ENCODE measurements at places on chromosomes 1 and 21.

DNA sequence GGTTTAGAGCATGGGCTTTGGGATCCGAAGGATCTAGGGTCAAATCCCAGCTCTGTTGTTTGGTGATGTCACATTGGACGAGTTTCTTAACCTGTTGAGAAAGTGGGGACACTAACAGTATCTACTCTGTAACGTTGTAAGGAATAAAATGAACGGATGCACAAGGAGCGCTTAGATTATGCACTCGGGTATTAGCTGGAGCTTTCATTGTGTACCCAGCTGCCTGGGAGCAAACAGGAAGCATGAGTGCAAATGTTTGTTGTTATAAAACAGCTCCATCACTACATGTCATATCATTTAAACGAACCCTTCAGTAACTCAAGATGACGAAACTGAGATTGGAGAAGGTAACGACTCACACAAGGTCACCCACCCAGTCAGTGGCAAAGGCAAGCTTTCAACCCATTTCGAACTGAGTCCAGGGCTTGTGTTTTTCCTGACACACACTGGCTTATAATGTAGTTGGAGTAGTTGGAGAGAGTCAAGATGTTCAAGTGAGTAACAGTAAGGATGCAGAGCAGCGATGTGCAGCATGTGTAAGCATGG is 16.2 kb upstream of the SLC6A17 start:
- DNase-seq = peak; percentile 49

DNA sequence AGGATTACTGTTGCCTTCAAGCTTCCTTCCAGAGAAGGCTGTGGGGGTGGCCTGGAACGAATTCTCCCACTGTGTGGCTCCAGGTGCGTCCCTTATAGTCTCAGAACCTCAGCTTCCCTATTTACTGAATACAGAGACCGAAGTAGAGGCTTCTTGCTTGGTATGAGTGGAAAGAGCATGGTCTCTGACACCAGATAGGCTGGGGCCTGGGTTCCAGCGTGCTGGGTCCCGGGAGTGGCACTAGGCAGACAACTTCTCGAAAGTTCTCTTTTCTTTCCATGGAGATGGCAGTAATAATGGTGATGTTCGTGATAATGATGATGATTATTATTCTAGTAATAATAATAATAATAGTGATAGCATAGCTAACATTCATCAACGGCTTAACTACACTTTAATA is 161.7 kb downstream of the PTPRU start:
- no peak for DNase-seq

GRCh38 chr1:228318823-228319241 is 87.8 kb downstream of the TRIM11 start:
- DNase-seq = no peak

DNA sequence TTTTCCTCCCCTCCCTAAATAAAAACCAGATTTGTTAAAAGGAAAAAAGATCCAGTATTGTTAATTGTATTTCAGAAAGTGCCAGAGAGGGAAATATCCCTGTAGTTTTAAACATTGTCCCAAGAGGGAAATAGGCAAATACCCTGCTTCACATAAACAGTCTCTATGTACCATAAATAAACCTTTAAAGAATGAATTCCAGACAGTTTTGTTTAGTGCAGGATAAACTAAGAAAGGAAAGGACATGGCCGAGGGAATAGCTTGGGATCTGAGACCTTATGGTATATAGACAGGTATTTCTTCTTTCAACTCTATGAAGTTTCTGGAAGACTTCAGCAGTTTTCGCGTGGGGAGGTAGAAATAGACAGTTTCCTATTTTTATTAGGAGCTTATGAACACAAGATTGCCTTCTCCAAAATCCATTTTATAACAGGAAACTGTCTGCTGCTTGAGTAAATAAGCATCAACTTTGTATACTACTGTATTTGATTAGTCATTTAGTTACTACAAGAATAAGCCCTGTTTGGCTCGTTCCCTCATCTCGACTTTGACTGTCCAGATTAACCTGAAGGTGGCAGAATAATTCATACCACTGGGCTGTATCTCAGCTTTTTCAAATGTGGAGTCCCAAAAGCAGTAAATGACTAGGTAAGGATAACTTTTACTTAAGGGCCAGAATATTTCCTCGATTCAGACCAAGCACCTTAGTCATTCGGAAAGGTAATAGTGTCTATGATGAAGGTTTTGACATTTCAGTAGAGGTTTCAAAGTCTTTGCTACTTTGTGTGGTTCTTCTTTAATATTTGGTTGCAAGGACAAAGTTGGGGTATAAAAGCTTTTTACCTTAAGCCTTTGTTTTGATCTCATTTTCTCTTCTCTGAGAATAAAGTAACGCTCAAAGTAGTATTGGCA is 177.5 kb downstream of the VPS13D start:
- no peak for DNase-seq

- DNase-seq = no peak
Observed at GRCh38 chr1:212951947-212952640, 1.8 kb downstream of the VASH2 start.

- DNase-seq = no peak
Observed at GRCh38 chr1:175793617-175794016, 50.2 kb upstream of the TNR start.

DNA sequence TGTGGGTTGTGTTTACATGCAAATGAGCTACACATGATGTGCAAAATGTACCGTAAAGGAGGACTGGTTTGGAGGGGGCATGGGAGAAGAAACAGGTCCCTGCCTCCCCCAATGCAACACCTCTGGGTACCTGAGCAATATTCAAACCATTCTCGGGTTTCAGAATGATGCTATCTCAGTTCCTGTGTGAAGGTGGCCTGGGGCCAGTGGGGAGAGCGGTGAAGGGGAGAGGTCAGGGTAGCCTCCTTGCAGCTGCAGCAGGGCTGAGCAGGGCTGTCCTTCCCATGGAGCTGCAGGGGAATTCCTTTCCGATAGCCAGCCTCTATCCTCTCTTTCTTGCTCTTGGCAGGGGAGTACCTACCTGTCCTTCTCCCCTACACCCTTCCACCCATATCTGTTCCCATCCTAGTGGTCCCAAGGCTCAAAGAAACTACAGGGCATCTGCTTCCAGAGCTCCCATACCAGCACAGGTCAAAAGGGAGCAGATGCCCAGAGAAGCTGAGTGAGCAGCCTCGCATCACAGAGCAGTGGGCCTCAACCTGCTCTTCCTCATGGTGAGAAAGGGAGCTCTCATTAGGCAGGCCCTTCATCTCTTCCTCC is 11.9 kb downstream of the MEF2D start:
- DNase-seq = no peak

DNA sequence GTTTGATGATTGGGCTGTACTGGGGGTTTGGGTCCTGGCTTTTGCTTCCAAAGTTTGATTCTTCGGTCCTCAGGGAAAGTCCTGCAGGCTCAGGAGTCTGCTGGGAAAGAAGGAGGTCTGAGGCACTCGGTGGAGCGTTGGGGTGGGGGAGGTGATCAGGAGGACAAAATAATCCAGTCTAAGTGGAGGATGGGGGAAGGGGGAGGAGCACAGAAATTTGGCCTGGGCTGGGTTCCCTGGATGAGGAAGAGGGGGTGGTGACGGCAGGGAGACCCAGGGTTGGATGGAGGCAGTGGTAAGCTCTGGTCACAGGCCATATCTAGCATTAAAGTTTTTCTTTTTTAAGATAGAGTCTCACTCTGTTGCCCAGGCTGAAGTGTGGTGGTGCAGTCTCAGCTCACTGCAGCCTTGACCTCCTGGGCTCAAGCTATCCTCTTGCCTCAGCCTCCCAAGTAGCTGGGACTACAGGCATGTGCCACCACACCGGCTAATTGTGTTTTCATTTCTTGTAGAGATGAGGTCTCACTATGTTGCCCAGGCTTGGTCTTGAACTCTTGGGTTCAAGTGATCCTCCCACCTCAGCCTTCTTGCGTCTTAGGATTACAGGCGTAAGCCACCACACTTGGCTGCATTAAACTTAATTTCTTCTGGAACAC is 6.8 kb downstream of the SH2D2A start:
- no peak for DNase-seq

DNA sequence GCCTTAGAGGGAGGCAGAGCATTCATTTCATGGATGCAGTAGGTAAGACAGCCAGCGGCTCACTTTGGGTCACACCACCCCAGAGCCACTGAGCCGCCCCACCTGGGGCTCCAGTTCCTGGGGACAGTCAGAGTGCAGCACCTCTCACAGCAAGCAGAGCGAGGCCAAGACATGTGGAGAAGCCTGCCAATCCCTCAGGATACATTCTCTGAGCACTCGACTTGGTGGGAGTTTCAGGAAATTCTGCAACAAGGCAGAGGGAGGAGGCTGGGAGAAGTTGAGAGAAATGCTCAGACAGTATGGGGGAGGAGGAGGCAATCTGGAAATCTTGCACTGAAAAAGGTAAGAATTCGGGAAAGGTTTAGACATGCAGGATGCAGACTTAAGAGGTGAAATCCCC is 60.8 kb upstream of the WLS start:
- no peak for DNase-seq

DNA sequence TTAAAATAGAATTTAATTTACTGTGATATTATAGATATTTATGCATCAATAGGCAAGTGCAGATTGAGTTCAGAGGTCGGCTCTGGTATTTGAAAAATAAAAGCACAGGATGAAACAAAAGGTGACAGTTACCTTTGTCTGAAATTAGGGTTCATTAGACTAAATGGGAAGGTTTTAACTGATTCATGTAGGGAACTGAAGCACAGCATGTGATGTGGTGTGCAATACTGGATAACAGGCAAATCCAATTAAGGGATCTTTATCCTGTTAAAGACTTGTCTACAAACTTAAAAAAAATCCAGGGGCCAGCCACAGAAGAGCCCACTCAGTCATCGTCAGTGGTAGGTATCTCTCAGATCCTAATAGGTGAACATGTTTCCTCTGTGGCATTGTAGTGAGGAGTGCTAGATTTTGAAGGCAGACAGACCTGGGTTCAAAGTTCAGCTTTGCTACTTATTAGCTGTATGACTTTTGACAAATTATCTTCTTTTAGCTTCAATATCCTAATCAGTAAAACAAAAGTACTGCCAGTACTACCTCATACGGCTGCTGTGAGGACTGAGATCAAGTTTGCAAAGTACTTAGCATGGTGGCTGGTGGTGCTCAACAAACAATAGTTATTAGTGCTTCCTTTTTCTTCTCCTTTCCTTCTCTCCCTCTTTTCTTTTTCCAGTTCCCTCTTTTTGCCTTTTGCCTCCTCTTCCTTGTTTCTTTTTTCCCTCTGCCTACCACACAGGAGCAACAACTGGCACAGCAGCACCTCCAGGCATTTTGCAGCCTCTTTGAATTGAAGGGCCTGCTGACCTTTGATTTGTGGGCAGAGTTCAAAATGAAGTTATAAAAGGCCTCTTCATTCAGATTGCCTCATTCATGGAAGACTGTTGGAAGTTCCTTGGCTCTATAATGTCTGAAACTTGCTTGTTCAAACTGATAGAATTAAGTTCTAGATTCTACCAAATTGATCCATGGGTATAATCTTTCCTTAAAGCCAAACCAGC is 44.9 kb upstream of the FOXD3 start:
- DNase-seq = no peak

DNA sequence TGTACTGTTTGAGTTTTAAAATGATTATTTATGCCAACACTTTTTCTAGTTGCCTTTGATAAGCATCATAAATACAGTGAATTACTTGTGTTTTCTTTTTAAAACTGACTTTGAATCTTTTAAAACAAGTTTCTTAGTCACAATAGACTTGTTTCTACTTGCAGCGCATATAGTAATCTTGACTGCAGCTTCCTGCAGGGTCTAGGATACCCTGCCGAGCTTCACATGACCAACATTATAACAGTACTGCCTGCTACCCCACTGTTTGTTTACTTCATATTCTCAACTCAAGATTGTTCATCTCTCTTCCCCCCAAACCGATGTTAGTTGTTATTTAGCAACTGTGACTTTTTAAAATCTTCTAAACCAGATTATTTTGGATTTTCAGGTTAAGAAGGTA is 751.3 kb upstream of the NEGR1 start:
- no peak for DNase-seq

GRCh38 chr1:18552631-18553030 is 71.9 kb downstream of the KLHDC7A start:
- DNase-seq = no peak

GRCh38 chr1:227317523-227318015 is 723 bp downstream of the CDC42BPA start:
- DNase-seq = no peak

GRCh38 chr1:172453153-172453545 is 9.3 kb upstream of the PIGC start:
- DNase-seq = no peak

GRCh38 chr1:113391649-113392271 is 1.4 kb downstream of the MAGI3 start:
- DNase-seq = no peak

- DNase-seq = no peak
Observed at GRCh38 chr21:43273016-43273707, 104.4 kb downstream of the CRYAA start.

GRCh38 chr1:116532671-116533428 is 38.0 kb downstream of the CD58 start:
- no peak for DNase-seq

DNA sequence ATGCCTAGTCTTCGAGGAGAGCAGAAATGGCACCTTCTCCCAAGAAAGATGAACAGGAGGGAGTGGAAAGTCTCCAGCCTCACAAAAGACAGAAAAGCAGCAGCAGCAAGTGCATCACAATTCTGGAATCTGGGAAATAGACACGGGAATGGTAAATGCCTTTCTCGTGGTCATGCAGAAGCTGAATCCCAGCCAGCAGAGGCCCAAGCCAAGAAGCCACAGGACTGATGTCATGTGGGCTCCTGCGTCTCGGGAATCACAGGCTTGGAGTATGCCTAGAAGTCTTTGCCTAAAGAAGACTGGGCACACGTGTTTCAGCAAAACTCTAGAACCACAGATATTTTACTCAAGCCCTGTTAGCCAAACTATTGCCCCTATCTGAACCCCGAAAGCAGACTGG is 260.3 kb upstream of the PLD5 start:
- no peak for DNase-seq

GRCh38 chr1:215220346-215220745 is 137.8 kb downstream of the KCNK2 start:
- DNase-seq = no peak

DNA sequence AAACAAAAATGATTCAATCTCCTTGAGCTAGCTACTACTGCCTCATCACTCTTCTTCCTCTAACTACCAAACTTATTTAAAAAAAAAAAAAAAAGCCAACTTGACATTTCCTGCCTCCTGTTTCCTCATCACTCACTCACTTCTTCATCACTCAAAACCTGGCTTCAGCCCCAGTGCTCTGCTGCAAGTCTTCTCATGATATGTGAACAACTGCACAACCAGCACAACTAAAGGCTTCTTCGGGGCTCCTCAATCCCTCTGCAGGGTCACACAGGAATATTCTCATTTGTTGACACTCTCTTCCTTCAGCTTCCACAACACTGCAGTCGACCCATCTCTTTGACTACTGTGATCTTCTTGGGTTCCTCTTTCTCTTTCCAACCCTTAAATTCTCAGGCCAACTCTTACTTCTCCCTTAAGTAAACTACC is 7.6 kb downstream of the MTF1 start:
- DNase-seq = no peak

- DNase-seq = no peak
Observed at GRCh38 chr1:222680080-222680479, 32.2 kb downstream of the AIDA start.

DNA sequence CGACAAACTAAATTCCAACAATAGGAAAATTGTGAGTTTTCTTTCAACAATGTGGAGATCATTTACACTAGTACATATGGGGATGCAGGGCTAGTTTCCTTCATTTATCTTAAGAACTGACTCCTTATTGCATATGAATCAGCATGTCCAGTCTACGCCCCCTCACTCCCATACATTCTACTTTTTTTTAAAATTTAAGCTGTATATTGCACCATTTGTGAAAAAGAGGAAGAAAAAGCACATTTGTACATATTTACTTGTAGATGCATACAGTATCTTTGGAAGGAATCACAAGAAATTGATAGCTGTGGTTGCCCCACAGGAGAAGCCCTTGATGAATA is 15.9 kb downstream of the VPS26C start:
- no peak for DNase-seq
